ENCODE measurements at places on chromosomes 13 and 19.

DNA sequence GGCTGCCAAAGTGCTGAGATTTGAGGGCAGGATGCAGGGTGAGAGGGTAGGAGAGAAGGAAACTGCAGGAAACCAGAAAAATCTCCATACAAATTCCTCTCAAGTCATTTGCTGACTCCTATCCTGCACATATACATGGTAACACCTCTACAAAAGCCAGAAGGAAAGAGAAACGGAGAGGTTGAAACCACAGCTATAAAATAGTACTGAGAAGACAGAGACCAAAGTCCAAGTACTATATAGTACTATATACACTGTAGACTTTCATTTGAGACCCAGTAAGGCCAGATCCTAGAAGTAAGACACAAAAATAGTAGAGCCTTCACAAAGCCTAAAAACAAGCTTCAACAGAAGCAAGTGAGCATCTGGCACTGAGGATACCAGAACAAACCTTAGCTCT is 103.1 kb downstream of the UGGT2 start:
- DNase-seq: no peak

GRCh38 chr13:44561351-44561750 is 14.8 kb downstream of the TSC22D1 start:
- no peak for DNase-seq

DNA sequence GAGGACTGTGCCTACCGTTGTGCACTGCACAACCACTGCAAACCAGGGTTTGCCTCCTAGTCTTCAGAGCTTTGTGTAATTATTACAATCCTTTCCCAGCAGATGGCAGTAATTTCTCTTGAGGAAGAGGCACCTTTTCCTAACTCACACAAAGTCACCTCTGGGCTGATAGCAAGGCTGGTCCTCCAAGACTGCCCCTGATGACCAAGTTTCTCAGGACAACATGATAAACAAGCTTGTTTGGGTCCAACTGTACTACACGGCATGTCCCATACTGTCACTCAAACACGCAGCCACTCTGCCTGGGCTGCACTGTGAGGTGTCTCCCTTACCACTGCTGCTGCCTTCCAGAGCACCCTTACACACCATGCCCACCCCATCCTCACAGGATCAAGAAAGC is 39.3 kb downstream of the RFXAP start:
- peak; percentile 59 for DNase-seq

- DNase-seq: peak; percentile 27
Measured at GRCh38 chr13:44347949-44348348, 25.7 kb upstream of the SERP2 start.

- no peak for DNase-seq
Measured at GRCh38 chr13:43298816-43299215, 275.4 kb downstream of the DNAJC15 start.

DNA sequence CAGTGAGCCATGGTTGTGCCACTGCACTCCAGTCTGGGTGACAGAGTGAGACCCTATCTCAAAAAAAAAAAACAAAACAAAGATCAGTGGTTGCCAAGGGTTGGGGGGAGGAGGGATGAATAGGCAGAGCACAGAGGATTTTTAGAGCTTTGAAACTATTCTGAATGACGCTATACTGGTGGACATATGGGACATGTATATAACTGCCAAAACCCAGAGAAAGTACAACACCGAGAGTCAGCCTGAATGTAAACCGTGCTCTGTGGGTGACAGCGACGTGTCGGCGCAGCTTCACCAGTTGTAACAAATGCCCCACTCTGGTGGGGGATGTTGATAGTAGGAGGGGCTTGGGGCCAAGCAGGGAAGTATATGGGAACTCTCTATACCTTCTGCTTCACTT is 32.9 kb downstream of the ZIC5 start:
- no peak for DNase-seq

- DNase-seq: no peak
Measured at GRCh38 chr13:47142105-47142504, 245.3 kb upstream of the HTR2A start.

- DNase-seq: no peak
Measured at GRCh38 chr19:37954421-37954874, 47.4 kb downstream of the SIPA1L3 start.

DNA sequence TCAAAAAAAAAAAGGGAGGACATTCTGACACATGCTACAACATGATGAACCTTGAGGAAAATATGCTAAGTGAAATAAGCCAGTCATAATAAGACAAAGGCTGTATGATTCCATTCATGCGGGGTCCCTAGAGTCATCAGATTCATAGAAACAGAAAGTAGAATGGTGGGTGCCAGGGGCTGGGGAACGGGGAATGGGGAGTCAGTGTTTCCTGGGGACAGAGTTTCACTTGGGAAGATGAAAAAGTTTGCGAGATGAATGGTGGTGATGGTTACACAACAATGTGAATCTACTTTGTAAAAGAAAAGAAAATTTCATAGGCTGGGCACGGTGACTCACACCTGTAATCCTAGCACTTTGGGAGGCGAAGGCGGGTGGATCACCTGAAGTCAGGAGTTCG is 6.1 kb upstream of the CLEC4G start:
- DNase-seq: no peak

DNA sequence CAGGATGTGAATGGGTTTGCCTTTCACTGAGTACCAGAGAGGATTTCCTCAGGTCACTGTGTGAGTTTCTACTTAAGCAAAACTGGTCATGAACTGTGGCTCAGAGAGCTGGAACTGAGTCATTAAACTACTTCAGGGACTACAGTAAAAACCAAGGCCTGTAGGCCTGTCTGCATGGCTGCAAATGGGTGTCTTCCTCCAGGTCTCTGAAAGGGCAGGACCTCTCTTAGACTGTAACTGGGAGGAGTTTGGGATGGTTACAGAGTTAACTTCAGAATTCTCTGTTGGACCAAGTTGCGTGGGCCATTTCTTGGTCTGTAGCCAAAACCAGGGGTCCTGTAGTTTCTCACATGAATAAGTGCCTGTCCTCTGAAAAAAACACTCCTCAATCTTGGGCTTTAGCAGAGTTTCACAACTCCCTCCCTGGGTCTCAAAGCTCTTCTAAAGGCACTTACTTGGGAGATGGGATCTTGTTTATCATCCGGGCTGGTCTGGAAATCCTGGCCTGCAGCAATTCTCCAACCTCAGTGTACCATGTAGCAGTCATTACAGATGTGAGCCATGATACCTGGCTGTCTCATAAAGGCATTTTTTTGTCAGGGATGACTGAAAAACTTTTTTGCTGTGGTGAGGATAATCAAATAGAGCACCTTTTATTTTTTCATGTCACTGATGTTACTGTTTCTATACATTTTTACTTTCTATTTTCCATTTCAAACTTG is 19.7 kb downstream of the ZNF714 start:
- no peak for DNase-seq

GRCh38 chr13:44198826-44199225 is 174.8 kb upstream of the SERP2 start:
- DNase-seq: no peak

DNA sequence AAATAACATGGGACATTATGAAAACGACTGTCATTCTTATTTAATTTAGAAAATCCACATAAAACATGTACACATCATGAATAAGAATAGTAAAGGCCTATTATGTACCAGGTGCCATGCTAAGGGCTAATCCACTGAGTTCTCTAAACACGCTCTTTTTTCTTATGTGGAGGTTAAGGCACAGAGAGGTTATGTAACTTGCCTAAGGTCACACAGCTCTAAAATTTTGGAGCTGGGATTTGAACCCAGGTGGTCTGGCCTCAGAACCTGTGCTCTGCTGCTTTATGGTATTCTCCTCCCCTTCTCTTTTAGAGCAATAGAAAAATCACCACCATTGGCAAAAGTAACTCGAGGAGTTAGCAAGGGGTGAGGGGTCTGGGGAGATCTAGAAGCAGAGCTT is 156.9 kb upstream of the ZNF536 start:
- no peak for DNase-seq

DNA sequence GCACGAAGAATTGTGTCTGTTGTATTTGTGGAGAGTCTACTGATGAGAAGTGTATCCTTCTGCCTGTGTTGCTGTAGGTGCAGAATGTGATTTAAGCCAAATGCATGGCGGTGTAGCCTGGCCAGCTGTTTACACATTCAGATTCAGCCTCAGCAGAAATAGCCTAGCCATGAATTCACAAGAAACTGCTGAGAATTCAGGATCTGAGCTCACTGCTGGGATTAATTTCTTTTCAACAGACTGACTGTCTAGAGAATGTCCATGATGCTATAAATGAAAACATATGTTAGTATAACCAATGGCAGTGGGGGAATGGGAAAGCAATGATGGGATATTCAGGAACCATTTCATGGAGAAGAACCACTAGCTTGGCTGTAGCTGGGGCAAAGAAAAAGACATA is 77.4 kb upstream of the RNF113B start:
- peak; percentile 95 for DNase-seq

DNA sequence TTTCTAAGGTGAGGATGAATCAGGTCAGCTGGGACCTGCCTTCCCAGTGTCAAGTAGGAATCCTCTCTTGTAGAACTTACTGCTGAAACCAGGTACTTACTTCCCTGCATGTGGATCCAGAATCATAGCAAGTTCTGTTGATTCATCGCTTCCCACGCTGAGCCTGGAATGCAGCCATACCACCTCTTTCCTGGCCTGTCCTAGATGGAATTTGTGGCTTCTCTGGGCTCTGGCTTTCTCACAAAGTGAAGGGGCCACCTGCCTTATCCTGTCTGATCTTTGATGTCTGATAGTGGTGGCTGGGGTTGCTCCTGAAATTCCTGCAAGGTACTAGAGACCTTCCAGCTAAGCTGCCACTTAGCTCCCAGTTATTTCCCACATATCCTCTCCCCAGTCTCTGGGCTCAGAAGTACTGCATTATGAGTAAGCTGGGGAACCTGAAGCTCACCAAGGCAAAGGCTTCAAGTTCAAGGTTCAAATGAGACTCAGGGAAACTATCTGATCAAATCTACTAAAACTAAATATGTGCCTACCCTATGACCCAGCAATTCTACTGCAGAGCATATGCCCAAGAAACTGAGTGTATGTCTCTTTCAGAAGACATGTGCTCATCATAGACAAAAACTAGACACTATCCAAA is 103.5 kb downstream of the SUCLA2 start:
- peak; percentile 75 for DNase-seq

- no peak for DNase-seq
Measured at GRCh38 chr13:32267836-32268439, 47.2 kb downstream of the ZAR1L start.

GRCh38 chr13:106568299-106569003 is 514 bp upstream of the ARGLU1 start:
- no peak for DNase-seq

GRCh38 chr13:42633495-42633894 is 59.5 kb downstream of the TNFSF11 start:
- DNase-seq: no peak

DNA sequence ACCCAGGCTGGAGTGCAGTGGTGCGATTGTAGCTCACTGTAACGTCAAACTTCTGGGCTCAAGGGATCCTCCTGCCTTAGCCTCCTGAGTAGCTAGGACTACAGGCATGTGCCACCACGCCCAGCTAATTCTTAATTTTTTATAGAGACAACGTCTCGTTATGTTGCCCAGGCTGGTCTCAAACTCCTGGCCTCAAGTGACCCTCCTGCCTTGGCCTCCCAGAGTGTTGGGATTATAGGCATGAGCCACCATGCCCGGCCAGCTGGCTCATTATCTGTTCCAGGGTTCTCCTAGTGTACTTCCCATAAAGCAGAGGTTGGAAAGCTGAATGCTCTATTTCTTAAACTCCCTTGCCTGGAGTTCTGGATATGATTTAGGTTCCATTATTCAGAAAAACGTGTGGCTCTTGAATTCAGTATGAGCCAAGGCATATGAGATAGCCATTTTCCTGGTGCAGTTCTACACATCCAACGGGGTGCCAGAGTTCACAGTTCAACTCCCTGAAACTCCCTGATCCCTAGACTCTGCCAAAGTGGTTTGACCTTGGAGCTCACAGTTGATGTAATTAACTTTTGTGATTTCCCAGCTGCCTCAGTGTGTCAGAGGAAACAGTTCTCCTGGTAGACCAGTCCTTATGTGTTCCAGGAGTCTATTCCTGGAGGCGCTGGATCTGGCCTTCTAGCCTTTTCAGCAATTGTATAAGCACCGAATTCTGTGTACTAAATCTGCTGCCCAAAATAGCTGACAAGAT is 21.6 kb downstream of the GPR183 start:
- no peak for DNase-seq

DNA sequence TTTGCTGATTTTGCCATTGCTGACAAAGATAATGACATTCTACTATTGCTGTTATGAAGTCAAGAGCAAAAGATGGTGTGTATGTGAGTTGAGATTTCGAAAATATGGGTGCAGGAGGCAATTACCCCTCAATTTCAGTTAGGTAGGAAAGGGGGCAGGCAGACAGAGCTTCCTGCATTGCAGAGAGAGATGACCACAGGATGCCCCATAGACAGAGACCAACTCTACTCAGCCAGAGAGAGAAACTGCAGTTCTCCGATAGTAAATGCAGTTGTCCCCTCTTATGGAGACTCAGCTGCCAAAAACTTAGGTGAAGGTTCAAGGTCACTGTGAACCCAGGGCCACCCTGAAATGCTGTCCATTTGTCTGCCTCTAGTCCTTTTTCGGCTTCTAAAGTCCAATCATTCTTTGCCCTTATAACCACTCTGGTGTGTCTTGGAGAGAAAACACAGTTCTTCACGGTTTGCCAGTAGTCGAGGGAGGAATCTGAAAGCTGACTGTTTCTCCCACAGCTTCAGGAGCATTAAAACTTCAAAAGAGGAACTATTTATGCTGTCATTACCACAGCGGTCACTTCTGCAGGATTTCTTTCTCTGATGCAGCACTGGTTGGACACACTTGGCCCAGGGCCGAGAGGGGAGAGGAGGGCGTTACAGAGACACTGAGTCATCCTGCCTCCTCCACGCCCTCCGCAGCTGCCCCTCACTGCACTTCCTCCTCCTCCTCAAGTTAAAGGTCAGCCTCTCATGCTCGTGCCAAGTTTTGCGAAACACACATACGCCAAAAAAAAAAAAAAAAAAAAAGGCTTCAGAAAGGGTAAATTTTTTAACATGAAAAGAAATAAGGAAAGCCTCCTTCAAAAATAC is 264.3 kb downstream of the FOXO1 start:
- peak; percentile 95 for DNase-seq

DNA sequence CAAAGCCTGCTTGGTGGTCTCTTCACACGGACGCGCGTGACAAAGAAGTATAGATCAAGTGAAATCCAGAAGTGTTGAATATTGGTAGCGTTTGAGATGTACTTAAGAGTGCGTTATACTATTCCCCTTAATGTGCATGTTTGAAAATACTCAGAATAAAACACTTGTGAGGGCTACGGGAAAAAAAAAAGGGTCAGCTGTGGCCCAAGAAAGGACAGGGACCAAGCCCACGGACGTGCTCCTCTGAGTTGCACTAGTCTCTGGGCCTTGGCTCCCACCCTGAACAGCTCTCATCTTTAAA is 622 bp upstream of the RBM42 start:
- DNase-seq: no peak

DNA sequence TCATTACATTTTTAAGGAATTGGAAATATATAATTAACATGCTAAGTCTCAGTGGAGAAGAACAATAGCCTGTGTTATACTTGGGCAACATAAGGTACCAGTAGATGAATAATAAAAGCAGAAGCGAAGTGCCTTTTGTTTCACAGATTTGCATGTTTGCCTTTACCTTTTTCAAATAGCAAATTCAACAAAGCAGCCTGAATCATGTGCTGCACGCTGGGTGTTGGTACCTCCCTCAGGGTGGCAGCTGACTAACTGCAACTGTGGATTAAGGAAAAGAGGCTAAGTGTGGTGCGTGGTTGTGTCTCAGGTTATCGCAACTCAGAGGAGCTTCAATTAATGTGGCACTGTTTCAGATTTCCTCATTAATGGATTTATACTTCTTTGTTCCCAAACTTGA is 189.0 kb downstream of the LMO7 start:
- DNase-seq: no peak

- DNase-seq: peak; percentile 64
Measured at GRCh38 chr13:97005625-97006262, 11.5 kb upstream of the OXGR1 start.

- DNase-seq: no peak
Measured at GRCh38 chr13:40576369-40576768, 90.1 kb downstream of the FOXO1 start.

Measured in fibroblast of upper back skin (primary cell).